ACHN (cell line): ENCODE measurements at places on chromosomes 2 and 18.

DNA sequence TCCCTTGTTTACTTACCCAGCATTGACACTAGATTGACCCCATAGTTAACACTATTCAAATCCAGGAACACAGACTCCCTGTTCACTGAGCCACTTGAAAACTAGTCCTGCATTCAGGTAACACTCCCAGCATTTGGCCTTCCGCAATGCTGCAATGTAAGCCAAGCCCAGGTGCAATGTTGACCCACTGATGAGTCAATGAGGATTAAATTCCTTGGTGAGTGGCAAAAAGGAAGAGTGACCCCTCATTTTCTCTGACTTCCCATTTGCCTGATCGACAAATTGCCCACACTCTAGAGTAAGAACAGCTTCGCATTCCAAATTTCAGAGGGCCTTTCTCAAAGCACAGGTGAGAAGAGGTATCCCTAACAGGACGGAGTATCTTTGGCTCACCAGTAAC lies 251.9 kb downstream of the FBXO15 start:
- DNase-seq = no peak

GRCh38 chr2:22359071-22359672 lies 1025.8 kb upstream of the KLHL29 start:
- DNase-seq = no peak

DNA sequence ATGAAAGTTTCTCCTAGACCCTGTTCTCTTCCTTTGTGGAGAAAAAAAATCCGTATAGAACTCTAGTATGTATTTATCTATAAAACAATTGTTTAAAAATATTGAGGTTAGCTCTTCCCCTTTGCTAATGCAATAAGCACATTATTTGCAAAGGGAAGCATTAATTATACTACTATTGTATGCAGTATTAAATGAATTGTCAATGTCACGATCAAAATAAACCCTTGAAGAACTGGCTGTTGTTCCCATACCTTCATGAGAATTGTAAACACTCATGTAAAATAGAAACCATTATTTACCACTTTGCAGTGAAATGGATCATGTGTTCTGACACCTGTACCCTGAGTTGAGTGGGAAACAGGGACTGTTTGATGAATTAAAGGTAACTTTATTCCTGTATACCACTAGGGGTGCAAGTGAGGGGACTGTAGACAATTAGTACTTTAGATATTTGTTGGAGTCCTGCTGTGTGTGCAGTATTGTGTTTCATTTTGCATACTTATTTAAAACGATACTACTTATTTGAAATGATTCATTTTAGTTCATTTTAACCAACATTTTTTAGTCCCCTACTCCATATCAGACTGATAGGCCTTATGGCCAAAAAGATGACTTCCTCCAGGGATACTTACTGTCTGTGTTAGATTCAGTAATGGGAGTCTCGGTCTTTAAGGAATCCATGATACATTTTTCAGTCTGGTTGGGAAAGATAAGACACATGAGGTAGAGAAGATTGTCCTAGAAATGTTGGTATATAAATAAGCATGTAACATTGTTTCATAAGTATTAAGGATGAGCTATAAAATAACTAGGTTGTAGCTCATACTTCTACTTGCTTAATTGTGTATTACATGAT lies 7.9 kb downstream of the PKP4 start:
- peak; percentile 42 for DNase-seq

GRCh38 chr2:157438863-157439823 lies 4.7 kb downstream of the CYTIP start:
- DNase-seq = no peak
